Endothelial cell (in vitro differentiated cells): ENCODE measurements at places on chromosomes 7 and 10. TPM values are rescaled to one million over a fixed set of nuclear protein-coding genes. Genes with fewer than 3 reads are reported as not detected.

BET1 gene
- 30.0 TPM for total RNA-seq

MSS51 gene
- total RNA-seq: 2.0 TPM

DGKB gene
- 0.46 TPM for total RNA-seq

AKR1C3 gene
- 2.8 TPM for total RNA-seq

NUDCD3 gene
- 97.5 TPM for total RNA-seq

ZNF488 gene
- 0.41 TPM for total RNA-seq

GLI3 gene
- 24.9 TPM for total RNA-seq

INA gene
- total RNA-seq: 0.23 TPM

LRMDA gene
- total RNA-seq: 19.4 TPM

DNA sequence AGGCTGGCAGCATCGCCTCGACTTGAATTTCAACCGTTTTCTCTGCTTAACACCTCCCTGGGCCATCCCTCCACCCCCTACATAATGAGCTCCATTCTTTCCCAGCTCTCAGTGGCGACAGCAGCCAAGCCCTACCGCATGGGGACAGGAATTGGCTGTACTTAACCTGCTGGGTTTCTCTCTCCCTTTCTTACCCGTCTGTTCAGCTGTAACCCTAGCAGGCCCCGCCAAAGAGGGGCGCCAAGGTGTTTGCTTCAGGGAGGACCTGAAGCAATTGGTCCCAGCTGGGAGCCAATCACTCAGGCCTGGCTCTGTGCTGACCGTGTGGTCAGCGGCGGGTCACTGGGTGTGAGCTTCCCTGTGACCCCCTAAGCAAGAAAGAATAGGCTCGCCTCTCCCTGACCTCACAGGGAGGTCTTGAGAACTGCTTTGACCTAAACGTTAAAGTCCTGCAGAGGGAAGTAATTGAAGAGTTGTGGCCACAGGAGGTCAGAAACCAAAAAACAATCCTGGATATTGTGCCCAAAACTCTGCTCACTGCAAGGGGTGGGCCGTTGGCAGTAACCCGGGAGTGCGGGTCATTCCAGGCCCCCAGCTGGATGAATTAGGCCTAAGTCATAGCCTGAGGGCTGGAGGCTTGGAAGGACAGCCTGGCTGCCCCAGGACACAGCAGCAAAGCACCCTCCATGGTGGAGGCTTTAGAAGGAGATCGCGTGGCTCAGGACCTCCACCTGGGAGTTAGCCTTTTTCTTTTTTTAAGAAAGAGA is 114.6 kb downstream of the ITIH5 start:
- DNase-seq: no peak

GRCh38 chr10:94012834-94013233 is 19.1 kb downstream of the PLCE1 start:
- DNase-seq: no peak

DNA sequence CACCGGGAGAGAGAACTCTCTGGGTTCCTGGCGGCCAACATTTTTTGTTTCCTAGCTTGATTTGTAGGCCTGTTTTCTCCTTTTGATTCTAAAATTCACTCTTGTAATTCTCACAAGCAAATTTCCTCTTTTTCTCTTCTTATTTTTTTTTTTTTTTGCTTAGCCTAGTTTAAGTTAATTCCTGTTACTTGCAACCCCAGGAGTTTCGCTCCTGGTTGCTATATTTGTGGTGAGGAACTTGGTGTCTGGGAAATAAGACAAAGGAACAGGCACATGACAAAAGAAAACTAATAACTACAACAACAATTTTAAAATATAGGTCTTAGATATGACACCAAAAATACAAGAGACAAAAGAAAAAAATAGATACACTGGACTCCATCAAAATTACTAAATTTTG is 6.7 kb downstream of the AOAH start:
- DNase-seq: no peak

- DNase-seq: peak; percentile 28
Observed at GRCh38 chr10:88553116-88553752, 29.9 kb downstream of the RNLS start.

GRCh38 chr7:148773334-148773733 is 74.6 kb downstream of the CUL1 start:
- DNase-seq: no peak

DNA sequence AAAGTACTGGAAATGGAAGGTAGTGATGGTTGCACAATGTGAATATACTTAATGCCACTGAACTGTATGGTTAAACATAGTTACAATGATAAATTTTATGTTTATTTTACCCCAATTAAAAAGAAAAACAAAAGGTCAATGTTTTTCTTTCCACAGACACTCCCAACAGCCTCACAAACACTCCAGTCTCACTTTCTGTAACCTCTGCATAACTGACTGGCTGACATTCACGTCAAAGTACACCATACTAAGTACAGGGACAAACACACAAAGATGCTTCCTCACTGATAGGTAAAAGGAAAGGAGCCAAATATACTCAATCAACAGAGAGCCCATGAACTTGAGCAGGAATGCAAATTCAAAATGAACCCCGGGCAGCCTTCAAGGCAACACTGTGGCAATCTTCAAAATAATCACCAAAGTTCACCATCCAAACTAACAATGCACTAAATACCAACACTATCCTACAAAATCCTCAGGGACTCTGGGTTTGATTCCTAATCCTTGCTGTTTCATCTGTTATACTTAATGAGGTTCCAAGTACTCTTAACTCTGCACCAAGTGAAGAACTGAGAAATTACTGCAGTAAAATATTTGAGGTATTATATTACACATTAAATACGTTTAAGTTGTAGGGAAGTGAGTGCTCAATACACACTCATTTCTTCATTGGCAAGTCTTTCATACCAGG is 90.8 kb downstream of the ARMH3 start:
- DNase-seq: no peak

- peak; percentile 60 for DNase-seq
Observed at GRCh38 chr10:5692461-5693358, 8.1 kb downstream of the TASOR2 start.

GRCh38 chr10:95434583-95434982 is 126.6 kb downstream of the SORBS1 start:
- no peak for DNase-seq

- DNase-seq: no peak
Observed at GRCh38 chr10:124336186-124336585, 82.5 kb downstream of the OAT start.

- DNase-seq: no peak
Observed at GRCh38 chr7:129334473-129334872, 99.8 kb upstream of the STRIP2 start.

DNA sequence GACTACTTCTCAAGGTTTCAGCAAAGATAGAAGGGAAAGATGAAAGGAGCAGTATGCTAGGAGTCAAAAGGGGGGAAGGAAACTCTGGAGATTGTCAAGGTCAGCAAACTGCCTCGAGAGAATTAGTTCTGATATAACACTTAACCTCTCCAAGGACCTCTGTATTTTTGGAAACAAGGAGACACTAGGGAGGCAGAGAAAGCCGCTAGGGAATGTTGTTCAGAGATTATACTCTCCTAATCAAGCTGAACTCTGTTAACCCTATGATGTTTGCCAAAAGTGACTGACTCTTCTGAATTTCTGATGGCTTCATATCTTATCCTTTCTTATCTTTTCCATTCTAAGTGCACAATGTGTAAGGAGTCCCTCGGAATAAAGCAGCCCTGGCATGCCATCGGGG is 27.1 kb downstream of the CREM start:
- no peak for DNase-seq

- no peak for DNase-seq
Observed at GRCh38 chr7:158246272-158246959, 341.2 kb downstream of the PTPRN2 start.

DNA sequence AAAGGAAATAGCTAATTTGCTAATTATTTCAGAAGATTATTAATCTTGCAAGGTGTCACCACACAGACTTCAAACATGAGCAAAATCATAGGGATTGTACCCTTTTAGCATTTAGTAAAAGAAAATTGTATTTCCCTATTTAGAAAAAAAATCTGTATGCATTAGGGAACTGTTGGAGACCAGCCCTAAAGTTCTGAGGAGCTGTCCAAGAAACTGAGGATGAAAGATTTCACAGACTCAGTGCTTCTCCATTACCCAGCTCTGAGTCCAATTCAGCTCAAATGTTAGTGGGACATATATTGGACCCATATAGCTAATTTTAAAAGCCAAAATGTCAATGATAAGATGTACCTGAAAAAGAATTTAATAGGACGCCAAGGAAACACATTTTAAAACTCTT is 271.7 kb downstream of the SNX10 start:
- DNase-seq: no peak

DNA sequence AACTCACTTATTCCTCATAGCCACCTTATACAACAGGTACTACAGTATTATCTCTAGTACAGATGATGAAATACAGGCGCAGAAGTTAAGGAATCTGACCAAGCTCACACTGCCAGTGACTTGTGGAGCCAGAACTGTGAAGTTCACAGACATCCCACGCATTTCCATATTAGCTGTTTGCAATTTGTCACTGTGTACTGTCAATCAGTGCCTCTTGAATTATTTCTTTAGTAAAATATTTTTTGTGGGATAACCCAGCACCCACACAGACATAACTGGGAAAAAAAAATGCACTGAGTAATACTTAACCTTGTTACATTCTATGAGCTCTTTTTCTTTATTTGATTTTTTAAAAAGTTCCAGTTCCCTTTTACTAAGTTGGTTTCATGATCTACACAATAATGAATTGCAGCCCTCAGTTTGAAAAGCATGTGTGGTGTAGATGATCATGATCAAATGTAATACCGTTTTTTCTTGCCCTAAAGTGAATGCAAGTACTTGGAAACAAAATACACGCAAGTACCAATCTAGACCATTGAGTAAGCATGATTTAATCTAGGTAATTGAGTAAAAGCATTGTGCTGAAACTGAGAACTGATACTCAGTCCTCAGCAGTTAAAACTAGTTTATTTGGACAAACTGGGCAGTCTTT is 14.1 kb downstream of the CUL1 start:
- no peak for DNase-seq

DNA sequence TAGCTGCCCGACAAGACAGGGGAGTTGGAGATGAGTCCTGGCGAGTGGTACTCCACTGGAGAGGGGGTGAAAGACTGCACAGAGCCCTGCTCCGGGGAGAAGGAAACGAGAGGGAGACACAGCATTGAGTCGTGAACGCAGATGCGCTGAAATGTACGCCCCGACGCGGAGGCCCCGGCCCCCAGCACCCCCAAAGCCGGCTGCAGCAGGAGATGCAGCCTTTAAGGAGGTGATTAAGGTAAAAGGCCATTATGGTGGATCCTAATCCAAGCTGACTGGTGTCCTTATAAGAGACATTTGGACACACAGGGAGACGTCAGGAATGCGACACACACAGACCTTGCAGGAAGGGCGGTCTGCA is 166.3 kb upstream of the IMMP2L start:
- DNase-seq: no peak

GRCh38 chr7:2301511-2301863 is 12.8 kb downstream of the SNX8 start:
- no peak for DNase-seq

- DNase-seq: no peak
Observed at GRCh38 chr7:75762350-75762917, 9.6 kb downstream of the CCL26 start.

GRCh38 chr10:80500572-80501380 is 36.9 kb upstream of the SH2D4B start:
- DNase-seq: no peak

GRCh38 chr7:103632005-103632639 is 186.1 kb upstream of the SLC26A5 start:
- DNase-seq: no peak

GRCh38 chr10:57507788-57508187 is 759.9 kb downstream of the IPMK start:
- no peak for DNase-seq

GRCh38 chr7:36870625-36871354 is 146.5 kb upstream of the AOAH start:
- no peak for DNase-seq

- DNase-seq: no peak
Observed at GRCh38 chr7:128435327-128435686, 20.4 kb upstream of the HILPDA start.

- no peak for DNase-seq
Observed at GRCh38 chr7:113113912-113114311, 4.4 kb downstream of the SMIM30 start.

DNA sequence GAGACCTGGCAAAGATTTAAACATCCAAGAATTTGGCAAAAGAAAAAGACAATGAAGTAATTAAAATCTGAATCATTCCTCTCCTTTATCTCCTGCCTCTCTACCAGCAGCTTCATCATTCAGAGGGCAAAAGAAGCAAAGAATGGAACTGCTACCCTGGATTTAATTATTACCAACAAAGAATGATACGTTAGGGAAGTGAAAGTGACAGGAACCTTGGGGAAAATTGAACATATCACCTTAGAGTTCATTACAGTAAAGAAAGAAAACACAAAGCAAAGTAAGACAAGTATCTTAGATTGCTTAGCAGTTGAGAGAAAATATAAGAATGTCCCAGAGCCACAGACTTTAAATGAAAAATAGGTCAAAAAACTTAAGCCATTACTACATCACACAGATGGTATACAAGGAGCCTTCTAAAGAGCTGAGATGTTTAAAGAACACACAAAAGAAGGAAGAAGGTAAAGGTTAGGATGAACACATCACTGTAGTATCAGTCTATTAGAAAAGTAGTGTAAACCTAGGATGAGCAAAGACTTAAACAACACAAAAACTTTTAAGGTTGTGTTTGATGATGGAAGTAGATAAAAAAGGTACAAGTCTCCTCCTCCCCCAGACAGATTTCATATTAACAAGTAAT is 17.5 kb downstream of the CTNNA3 start:
- DNase-seq: no peak

DNA sequence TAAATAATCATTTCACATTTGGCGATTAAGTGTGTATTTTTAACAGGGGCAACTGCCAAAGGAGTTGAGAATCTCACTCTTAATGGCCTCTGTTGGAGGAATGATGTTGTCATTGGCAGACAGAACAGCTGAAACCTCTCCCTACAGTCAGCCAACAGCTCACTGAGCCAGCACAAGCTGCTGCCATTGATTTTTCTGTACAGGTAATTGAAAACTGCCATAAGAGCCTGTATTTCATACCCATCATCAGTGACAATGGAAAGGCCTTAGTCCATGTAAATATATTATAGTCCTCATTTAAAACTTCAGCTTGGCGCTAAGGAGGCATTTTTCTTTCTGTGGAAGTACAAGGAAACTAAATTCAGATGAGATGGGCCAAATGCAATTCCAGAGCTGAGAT is 28.1 kb upstream of the PTN start:
- DNase-seq: no peak

DNA sequence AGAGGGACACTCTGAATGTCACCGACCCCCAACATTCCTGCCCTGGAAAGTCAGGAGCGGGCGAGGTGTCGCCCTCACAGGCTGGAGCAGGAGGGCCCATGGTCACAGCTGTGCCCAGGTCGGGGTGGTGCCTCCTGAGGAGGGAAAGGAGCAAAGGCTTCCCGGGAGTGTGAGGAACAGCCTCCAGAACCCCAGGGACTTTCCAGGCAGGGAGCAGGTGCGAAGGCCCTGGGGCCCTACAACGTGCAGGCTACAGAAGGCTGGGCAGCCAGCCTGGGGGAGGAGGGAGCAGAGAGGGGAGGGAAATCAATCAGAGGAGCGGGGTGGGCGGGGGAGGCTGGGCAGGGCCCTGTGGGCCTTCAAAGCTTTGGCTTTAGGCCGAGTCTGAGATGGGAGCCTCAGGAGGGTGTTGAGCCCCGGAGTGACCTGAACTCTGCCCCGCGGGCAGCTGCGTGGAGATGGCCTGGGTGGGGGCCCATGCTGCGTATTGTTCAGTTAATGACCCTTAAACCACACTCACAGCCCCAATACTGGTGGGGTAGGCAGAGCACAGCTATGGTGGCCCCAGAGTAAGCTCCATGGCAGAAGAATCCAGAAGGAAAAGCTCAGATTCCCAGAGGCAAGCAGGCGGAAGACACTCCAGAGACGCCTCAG is 44.2 kb upstream of the PPP2R2D start:
- no peak for DNase-seq
